ENCODE measurements at places on chromosomes 16 and 17.
A peak's percentile ranks its signal among the peaks of the same experiment; 100 is the strongest.

GRCh38 chr16:79263425-79263824 is 337.1 kb downstream of the MAF start:
- no peak for DNase-seq

- no peak for DNase-seq
Measured at GRCh38 chr17:63258785-63259184, 187.3 kb downstream of the CYB561 start.

DNA sequence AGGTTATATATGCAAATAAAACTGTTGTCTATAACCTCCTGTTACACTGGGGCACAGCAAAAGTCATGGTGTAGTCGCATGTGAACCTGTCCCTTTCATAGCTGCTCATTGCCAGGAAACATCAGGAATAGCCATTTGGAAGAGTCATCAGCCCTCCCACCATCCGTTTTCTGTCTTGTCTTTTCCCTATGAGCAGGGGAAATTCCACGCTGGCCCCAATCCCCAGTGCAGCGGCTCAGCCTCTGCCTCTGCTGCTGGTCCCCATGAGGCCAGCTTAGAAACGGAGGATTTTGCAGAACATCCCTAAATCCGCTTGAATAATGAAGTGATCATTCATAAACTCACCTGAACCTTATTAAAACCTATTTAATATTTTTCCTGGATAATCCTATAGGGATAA is 10.5 kb downstream of the MAPT start:
- DNase-seq, result no peak

DNA sequence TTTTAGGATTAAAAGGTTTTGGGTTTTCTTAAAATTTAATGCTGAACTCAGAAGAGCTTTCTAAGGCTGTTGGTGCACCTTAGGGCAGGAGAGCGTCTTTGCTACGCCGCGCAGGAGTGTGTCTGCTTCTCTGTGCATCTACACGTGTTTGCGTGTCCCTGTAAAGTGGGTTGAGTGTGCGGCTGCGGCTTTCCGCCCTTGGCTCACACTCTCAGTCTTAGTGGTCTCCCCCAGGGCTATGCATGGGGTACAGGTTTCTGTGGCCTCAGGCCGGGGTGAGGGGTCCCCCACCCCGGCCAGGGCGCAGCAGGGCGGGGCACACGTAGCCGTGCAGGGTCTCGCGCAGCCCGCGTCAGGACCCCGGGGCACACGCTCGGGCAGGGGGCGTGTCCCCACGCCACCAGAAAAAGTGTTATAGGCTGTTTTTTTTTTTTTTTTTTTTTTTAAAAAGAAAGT is 727 bp upstream of the TENT4B start:
- peak; percentile 54 for DNase-seq

DNA sequence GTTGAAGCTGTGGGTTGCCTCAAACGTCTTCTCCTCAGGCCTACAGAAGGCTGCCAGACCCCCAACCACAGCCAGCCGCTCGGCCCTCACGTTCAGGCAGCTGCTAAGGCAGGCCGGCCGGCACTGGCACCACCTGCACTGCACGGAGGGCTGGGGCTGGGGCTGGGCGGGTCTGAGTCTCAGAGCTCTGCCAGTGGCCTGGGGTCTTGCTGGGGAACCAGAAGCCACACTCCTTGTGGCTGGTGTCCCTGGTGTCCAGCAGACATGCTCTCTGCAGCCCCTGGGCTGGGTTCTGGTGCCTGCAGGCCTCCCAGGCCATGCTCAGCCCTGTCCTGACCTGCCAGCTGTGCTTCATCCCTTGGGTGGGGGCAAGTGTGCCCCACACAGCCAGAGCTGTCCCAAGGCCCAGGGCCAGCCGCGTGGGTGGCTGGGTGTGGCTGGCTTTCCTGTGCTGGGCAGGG is 42.0 kb downstream of the BAHCC1 start:
- no peak for DNase-seq

DNA sequence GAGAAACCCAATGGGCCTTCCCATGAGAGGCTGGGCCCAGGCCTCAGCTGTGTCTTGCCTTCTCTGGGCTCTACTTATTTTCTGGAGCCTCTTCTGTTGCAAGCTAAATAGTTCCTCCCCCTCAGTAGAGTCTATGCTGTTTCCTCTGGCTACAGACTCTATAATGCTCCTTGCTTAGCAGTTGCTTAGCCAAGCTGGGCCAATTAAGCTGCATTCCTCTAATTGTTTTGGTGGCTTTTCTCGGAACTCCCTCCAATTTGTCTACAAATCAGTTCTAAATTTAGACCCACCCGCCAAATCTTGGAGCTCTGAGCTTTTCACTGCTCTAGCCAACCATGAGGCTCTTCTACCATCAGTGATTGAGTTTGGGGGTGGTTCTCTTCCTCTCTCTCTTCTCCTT is 302.7 kb upstream of the ASIC2 start:
- no peak for DNase-seq

- DNase-seq, result no peak
Measured at GRCh38 chr17:29349409-29349808, 40.8 kb upstream of the TAOK1 start.

GRCh38 chr16:11097787-11098167 is 153.4 kb downstream of the CLEC16A start:
- no peak for DNase-seq

- DNase-seq, result no peak
Measured at GRCh38 chr16:81544700-81545271, 100.2 kb downstream of the CMIP start.

GRCh38 chr17:78618264-78619066 is 41.3 kb upstream of the DNAH17 start:
- no peak for DNase-seq

DNA sequence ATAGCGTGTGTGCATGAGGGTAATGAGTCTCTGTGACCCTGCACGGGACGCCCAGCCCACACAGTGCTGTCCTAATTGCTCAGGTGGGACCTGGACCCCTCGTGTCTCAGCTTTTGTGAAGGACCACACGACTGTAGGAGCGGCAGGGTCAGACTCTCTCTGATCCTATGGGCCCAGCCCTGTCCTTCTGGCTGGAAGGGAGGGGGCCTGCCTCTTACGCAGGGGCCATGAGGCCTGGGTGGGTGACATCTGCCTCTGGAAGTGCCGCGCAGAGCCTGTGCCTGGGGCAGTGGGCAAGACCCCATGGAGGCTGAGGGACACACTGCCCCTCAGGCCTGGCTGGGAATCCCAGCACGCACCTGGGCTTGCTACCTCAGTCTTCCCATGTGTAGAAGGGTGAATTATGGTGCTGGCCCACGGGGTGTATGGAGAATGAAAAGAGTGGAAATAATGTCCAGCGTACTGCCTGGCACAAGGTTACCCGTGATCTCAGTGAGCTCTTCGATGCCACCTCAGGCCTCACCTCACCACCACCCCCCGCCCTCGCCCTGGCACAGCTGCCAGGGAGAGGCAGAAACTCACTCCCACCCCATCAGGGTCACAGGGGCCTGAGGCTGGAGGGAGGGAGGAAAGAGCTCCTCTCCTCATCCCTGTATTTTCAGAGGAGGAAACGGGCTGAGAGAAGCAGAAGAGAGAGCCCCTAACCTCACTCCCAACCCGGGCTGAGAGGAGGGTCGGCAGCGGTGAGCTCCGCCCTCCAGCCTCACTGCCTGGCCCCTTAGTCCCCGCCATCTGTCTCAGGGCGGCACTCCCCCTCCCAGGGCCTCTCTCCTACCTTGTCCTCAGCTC is 27.1 kb upstream of the DBNDD1 start:
- DNase-seq, result peak; percentile 4

- DNase-seq, result no peak
Measured at GRCh38 chr16:87056083-87056482, 261.1 kb downstream of the C16orf95 start.

DNA sequence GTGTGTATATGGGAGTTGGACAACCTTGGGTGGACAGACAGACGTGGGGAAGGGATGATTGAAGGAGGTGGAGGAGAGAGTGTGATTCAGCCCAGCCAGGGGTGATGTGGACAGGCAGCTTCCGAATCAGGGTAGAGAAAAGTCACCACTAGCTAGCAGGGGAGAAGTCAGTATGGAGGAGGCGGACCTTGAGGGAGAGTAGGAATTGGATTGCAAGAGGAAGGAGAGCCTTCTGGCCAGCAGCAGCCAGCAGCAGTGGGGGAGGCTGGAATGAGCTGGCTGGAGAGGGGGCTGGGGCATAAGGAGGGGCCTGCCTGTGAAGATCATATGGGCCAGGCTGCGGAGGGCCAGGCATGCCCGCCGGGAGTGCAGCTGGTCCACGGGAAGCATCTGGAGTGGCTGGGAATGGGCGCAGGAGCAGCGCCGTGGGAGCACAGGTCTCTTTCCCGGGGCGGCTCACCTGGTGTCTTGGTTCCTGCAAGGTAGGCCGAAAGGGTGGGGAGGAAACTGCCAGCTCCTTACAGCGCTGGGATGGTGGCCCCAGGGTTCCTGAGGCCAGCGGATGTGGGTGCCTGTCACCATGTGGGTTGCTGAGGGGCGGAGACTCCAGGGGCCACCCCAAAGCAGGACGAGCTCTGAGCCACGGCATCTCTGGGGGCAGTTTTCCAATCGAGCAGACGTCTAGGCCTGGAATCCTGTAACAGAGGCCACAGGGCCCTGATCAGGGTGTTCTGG is 235.3 kb downstream of the SEC14L1 start:
- no peak for DNase-seq

DNA sequence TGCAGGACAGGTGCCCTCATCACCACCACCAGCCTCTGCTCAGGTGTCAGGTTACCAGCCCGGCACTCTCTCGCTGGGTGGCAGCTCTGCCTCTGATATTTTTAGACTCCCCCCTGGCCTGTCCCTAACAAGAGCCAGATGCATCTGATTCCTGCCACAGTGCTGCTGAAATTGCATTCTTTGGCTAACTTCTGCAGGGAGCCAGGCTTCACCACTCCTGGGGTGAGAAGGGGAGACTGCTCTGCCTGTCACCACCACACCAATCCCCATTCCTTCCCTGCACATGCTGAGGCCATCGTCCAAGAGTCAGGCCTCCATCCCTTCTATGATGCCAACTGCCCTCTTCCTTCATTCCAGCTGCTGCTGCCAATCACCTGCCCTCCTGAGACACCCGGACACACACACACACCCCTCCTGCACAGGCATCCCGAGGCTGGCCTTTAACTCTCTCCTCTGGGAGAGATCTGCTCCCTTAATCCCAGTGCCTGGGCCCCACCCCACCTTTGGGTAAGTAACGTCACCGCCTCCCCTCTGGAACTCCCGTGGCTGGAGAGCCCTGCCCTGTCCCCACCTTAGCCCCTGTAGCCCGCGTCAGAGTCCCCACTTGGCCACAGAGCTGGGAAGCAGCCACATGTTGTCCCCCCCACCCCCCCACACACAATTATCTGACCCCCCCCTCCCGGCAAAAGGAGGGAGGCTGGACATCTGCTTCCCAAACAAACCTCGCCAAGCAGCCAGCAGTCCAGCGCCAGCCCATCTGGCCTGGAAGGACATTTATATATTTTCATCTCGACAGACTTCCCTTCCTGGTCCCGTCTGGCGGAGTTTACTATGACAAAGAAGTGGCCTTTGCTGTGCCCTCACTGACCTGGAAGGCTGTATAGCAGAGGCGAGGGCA is 2.8 kb downstream of the EMP2 start:
- no peak for DNase-seq

DNA sequence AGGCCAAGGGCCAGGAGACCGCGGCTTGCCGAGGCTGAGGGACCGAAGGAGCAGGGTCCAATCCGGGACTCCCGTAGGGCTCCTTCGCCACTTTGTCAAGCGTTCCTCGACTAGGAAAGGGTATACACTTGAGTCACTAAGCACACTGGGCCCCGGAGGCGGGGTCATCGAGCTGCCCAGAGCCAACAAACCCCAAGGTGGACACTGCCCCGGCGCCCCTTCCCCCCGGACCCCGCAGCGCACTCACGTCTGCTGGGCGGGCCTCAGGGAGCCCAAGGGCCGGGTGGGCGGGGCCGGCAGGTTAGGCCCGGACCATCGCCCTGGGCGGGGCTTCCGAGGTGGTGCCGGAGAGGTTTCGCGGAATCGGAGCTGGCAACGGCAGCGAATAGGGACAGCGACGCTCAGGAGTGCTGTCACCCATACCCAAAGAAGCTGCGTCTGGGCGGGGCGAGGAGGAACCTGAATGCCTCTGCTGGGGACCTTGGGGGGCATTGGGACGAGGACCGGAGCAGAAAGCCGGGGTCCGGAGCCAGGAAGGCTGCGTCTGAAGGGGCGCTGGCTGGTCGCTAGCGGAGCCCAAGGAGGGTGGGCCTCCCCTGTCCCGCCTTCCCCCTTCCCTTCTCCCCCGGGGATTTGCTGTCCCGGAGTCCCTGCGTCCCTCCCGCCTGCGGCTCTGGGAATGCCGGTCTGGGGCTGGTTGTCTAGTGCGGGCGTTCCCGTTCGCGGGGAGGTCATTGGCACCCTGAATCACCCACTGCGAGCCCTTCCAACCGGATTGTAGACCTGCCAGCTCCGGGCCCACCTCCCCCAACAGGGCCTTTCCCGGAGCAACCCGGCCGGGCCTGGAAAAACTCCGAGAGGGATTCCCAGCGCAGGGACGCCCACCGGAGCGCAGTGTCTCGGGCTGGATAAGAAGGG is 118.2 kb upstream of the SMURF2 start:
- DNase-seq, result no peak

DNA sequence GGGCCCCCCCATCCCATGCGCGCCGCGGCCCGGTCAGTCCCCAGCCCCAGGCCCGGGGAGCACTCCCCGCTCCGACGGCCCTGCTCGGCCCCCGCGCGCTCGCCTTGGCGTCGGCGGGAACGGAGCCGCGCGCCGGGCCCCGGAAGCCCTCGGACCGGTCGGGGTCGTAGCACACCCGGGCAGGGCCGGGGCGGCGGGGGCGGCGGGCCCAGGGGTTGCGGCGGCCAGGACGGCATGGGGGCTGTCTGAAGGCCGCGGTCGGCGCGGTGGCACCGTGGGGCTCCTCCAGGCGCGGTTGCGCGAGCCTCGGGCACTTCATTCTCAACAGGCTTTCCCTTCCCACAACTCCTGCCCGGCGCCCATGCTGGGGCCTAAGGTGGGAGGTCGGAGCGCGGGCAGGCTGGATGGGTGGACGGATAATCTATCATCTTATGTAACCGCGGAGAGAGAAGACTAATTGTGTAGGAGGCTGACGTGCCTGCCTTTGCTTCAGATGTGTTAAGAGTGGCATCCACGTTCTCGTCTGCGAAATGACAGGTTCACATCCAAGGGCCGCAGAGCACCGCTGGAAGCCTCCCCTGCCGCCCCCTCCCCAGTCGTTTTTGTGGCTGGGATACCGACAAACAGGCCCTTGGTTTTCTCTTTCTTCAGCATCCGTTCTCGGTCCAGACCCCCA is 708 bp downstream of the BAIAP2 start:
- DNase-seq, result peak; percentile 55

- DNase-seq, result no peak
Measured at GRCh38 chr16:4193920-4194319, 48.0 kb downstream of the SRL start.

- no peak for DNase-seq
Measured at GRCh38 chr17:35716897-35717465, 14.5 kb upstream of the RASL10B start.

GRCh38 chr16:57203451-57203850 is 17.3 kb downstream of the RSPRY1 start:
- no peak for DNase-seq

DNA sequence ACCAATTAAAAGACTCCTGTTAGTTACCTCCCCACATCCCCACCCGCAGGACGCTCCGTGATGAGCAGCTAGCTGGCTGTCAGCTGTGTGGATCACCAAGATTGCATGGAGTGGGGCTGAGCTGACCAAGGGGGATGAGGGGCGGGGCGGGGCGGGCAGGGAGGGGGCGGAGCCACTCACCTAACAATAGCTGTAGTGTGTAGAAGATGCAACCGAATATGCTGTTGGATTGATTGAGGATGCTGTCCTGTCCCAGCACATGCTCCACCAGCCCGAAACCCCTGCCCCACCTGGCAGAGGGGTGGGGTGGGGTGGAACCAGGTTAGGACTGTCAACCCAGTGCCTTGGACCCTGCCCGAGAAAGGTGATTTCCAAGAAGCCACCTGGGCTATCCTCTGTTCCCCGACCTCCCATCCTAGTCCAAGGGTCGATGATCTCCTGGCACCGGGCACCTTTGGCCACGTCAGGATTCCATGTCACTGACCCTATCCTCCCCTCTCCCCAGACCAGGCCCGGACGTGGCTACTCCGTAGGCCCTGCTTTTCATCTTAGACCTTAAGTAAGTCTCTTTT is 1.4 kb downstream of the VKORC1 start:
- DNase-seq, result peak; percentile 69

Measured in HAP-1 (cell line).